Putamen (tissue), 1 donor: ENCODE measurements at places on chromosomes 13 and 19.

- no peak for DNase-seq
Observed at GRCh38 chr13:83298617-83299016, 583.7 kb downstream of the SLITRK1 start.

GRCh38 chr19:35120898-35121297 is 5.3 kb downstream of the FXYD3 start:
- no peak for DNase-seq

- DNase-seq = no peak
Observed at GRCh38 chr13:74623761-74624160, 489.6 kb upstream of the KLF12 start.

DNA sequence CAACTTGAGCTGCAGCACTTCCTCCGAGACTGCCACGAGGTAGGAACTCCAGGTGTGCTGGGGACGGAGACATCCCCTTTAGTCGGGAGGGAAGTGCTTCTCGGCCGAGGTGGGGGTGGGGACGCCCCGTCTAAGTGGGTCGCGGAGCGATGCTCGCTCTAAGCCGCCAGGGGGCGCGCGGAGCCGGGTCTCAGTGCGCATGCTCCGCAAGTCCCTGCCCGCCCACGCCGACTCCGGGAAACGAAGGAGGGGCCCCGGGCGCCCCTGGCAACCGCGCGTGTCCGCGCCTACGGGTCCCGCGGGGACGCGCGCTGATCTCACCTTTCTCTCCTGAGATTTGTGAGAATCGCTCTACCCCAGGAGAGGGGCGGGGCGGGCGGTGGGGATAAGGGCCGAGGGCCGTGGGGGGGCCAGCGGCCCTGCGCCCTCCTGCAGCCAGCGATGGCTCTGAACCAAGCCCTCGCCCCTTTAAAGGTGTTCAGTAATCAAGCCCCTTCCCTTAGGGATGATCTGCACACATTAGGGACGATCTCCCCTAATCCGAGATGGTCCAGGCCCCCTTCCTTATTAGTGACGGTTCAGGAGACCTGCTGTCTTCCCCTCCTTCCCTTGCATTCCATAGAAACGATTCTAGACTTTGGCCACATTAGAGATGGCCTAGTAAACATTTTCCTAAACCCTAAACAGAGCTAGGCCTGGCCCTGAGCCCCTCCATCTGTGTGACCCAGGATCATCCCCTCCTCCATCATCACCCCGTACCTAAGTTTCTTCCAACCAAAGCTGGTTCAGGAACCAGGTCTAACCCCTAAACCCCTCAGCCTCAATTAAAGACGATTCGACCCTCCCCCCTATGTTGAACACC is 47.3 kb upstream of the SHKBP1 start:
- peak; percentile 85 for DNase-seq

DNA sequence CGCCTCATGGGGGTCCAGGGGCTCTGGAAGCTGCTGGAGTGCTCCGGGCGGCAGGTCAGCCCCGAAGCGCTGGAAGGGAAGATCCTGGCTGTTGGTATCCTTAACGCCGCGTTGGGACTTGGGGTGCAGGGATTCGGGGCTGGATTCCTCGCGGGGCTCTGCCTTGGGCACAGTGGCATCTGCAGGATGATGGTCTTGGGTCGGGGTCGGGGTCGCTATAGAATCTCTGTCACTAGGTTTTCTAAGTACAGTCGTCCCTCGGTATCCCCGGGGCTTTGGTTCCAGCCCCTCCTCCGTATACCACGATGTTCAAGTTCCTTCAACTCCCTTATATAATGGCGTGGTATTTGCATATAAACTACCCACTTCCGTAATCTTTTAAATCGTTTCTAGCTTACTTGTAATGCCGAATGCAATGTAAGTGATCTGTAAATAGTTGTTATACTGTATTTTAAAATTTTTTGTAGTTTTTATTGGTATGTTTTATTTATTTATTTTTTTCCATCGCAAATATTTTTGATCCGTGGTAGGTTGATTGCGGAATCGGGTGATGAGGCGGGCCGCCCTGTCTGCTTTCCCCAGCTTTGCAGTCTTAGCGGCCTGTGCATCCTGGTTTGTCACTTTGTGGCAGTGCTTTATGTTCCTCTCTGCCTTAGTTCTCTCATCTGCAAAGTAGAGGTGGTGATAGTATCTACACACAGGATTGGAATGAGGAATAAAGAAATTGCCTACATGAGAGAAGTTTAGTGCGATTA is 606 bp downstream of the ERCC5 start:
- DNase-seq = peak; percentile 30

DNA sequence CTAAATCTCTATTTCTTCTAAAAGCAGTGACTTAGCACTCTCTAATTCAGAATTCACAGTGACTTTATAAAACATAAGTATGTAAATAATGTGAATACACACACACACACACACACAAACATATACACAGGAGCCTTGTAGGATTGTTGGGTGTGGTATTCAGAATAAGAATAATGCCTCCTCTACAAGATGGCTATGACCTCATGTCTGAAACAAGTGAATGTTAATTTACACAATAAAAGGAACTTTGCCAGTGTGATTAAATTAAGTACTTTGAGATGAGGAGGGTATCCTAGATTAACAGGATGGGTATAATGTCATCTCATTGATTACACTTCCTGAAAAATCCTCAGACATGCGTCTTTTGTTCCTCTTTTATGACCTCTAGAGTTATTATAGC is 234.6 kb downstream of the SLITRK6 start:
- DNase-seq = no peak

DNA sequence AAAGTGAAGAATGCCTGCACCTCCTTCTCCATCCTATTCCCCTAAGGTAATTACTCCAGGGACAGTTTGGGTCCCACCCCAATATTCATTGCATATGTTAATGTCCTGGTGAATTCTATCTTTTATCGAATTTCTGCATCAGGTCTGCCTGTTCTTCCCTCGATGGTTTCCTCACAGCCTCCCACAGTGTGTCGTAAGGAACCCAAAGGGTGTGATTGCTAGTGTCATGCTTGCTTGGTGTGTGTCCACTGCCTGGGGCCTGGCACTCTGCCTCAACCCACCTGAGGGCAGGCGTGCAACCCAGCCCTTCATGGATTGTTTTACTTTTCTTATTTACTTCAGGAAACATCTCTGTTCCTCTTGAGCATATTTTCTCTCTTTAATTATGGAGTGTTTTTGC is 60.2 kb upstream of the CYSLTR2 start:
- DNase-seq = no peak

DNA sequence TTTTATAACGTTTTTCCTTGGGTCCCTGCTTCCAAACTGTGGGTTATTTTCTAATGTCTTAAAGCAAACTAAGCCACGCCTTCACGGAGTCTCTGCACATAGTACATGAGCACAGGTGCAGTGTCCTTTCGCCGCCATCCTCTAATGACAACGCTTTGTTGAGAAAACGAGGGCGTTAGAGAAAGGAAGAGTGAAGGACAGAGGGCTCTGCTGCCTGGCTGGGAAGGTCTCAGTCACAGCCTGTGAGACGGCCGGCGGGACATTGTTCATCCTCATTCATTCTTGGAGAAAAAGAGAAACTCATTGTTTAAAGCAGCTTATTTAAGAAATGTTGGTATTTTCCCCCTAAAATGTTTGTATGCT is 9.5 kb downstream of the IL17D start:
- no peak for DNase-seq

DNA sequence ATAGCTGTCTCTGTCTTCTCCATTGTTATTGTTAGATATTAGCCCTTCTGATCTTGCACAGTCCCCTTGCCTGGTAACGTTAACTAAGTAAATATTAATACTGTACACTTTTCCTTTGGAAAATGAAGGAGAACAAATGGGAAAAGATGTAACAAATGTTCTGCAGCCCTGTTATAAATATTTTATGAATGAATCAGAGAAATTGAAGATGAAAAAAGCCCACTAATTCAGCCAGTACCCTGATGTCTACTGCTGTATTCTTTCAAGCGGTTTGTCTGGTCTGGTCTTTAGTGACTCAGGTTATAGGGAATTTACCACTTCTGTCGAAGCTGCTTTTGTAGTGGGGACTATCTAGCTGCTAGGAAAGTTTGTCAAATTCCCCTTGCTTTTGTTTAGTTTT is 121.0 kb downstream of the COG6 start:
- DNase-seq = no peak

DNA sequence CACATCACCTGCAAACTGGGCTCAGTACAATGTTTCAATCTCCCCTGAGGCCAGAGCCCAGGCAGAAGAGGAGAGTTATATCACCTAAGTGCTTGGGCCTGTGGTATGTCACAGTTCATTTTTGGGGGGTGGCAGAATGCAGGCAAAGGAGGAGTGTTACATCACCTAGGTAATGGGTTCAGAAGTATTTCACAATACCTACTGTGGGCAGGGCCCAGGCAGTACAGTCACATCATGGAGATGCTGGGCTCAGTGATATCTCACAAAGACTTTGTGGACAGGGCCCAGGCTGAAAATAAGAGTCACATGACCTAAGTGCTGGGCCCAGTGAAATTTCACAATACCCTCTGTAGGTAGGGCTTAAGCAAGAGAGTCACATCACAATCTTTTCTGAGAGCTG is 12.7 kb upstream of the ZNF728 start:
- no peak for DNase-seq

- DNase-seq = no peak
Observed at GRCh38 chr13:42883771-42884467, 102.5 kb downstream of the FAM216B start.

GRCh38 chr13:31433207-31433606 is 233.4 kb downstream of the B3GLCT start:
- DNase-seq = no peak

GRCh38 chr19:19137556-19138108 is 646 bp downstream of the TMEM161A start:
- DNase-seq = no peak

GRCh38 chr13:111661052-111661451 is 340.6 kb downstream of the TEX29 start:
- no peak for DNase-seq

- no peak for DNase-seq
Observed at GRCh38 chr13:96848286-96848685, 146.0 kb downstream of the OXGR1 start.

- no peak for DNase-seq
Observed at GRCh38 chr19:16161840-16162239, 11.5 kb downstream of the CIB3 start.

- no peak for DNase-seq
Observed at GRCh38 chr19:16193466-16193865, 4.2 kb upstream of the AP1M1 start.

GRCh38 chr13:101512650-101513049 is 60.2 kb downstream of the ITGBL1 start:
- no peak for DNase-seq

DNA sequence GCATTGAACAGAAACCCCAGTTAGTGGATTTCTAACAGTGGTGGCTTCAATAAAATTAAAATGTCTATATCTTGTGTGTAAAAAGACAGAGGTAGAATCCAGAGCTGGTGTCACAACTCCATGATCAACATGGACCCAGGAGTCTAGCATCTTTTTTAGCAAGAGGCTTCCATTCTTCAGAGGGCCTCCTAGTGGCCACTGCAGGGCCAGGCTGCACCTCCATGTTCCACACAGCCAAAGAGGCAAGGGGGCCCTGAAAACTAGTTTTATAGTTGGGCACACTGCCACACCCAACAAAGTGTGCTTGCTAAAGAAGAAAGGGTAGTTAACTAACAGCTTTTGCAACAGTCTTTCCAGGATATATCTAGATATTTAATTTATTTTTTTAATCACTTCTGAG is 12.9 kb downstream of the N4BP2L1 start:
- no peak for DNase-seq

GRCh38 chr19:58367698-58368454 is 5.3 kb upstream of the ZNF497 start:
- DNase-seq = no peak

GRCh38 chr19:7636317-7636690 is 606 bp upstream of the STXBP2 start:
- DNase-seq = no peak

GRCh38 chr13:114121496-114122126 is 10.8 kb downstream of the RASA3 start:
- no peak for DNase-seq

DNA sequence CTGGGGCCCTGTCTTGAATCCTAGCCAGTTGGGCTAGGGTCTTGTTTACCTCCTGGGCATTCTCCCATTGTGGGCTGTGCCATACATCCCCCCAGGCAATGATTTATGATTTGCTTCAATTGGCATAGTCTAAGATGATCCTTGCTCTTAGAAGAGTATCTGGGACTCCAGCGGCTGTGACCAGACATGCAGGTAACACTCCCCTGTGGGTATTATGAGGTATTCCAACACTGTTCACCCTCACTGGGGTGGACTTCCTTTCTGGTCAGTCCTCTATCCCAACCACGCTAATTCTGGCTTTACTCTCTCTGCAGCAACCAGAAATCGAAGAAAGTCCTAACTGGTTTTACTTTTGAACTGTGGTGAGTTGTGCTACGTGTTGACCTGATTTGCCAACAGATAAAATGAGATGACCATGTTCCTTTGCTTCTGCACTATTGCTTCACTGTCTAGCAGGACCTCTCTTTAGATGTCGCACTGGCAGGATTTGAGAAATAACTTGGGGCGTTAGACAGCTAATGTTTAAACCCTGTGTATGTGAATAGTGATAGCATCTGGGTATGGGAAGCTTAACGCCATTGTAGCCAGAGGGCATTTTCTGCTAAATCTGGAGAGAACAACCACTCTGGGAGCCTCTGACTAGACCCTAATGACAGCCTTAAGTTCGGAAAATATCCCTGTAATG is 6.7 kb upstream of the LRCH1 start:
- DNase-seq = no peak

DNA sequence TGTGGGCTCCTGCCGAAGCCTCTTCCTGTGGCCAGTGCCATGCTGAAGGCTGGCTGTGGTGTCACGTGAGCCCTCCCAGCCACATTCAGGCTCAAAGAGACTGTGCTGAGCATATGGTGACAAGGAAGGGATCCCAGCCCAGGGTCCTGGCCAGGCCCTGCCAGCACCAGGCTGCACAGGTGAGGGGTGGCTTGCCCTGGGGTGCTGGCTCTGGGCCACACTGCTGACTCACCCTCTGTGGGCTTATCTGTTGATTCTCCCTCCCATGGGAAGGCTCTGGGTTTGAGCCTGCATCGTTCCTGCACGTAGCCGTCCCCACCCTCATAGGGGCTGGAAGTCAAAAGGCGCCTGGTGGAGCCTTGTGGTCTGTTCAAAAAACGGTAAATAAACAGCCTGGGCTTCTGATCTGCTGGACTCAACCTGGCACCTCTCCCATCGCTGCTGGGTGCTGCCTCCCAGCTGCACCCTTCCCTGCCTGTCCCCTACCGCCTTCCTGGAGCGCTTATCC is 31.1 kb downstream of the DNM2 start:
- DNase-seq = no peak

- DNase-seq = no peak
Observed at GRCh38 chr13:81211713-81212112, 870.8 kb upstream of the SPRY2 start.

- no peak for DNase-seq
Observed at GRCh38 chr13:54592201-54592600, 1563.6 kb downstream of the OLFM4 start.
